ENCODE measurements at places on chromosomes 2 and 18. TPM values are rescaled to one million over a fixed set of nuclear protein-coding genes. Genes with fewer than 3 reads are reported as not detected.

Gene LCT
- 0.03 TPM for total RNA-seq

Gene CCDC85A
- 0.31 TPM for total RNA-seq

Gene NCKAP5
- 0.76 TPM for total RNA-seq

Gene SLC14A1
- not detected for total RNA-seq

Gene MAP3K2
- total RNA-seq, result 13.0 TPM

Gene RESP18
- not detected for total RNA-seq

Gene RFTN2
- total RNA-seq, result not detected

Gene TGFA
- total RNA-seq, result 4.6 TPM

Gene CLK1
- 32.5 TPM for total RNA-seq

Gene AQP4
- total RNA-seq, result 0.05 TPM

Gene TWSG1
- total RNA-seq, result 16.7 TPM

Gene MAP3K19
- total RNA-seq, result not detected

Gene CRIM1
- 174 TPM for total RNA-seq

Gene IL36A
- not detected for total RNA-seq

Gene DSEL
- total RNA-seq, result 0.41 TPM

Gene PPP1R1C
- total RNA-seq, result 1.8 TPM

Gene ONECUT2
- 0.29 TPM for total RNA-seq

Gene COL5A2
- total RNA-seq, result 69.7 TPM

Gene PASK
- 7.4 TPM for total RNA-seq

Gene SCN7A
- total RNA-seq, result not detected

Gene ANTXR1
- total RNA-seq, result 127 TPM

Gene MC5R
- 0.06 TPM for total RNA-seq

Gene KIF1A
- total RNA-seq, result 0.71 TPM

Gene IGFBP2
- total RNA-seq, result 94.5 TPM

Gene RIT2
- not detected for total RNA-seq

Gene MYO5B
- 8.0 TPM for total RNA-seq

Gene CLIP4
- 20.3 TPM for total RNA-seq

Gene CAPN14
- total RNA-seq, result 0.04 TPM

Gene CDH2
- 42.7 TPM for total RNA-seq

Gene NEURL3
- total RNA-seq, result 0.77 TPM

Gene EMILIN2
- 14.7 TPM for total RNA-seq

Gene TMEM169
- 0.37 TPM for total RNA-seq

Gene CFAP53
- 0.22 TPM for total RNA-seq

Gene C2orf66
- total RNA-seq, result 0.08 TPM

Gene GNAL
- total RNA-seq, result 5.8 TPM
